ENCODE measurements at places on chromosomes 1 and 21. TPM values are rescaled to one million over a fixed set of nuclear protein-coding genes. Genes with fewer than 3 reads are reported as not detected.

GRCh38 chr1:189659731-189660130, 817.9 kb downstream of the BRINP3 start:
- no peak for DNase-seq
- no peaks in the 10 kb centered on the region for H3K27me3 ChIP-seq
- no peaks in the 10 kb centered on the region for H3K4me1 ChIP-seq
- no peaks in the 10 kb centered on the region for H3K36me3 ChIP-seq
- H3K4me3 ChIP-seq = no peak overlapping the region

GRCh38 chr1:74689621-74690363, 16.2 kb upstream of the ERICH3 start:
- no peaks in the 10 kb centered on the region for H3K4me1 ChIP-seq
- H3K27me3 ChIP-seq = peaks cover 11% of the 10 kb centered on the region
- H3K27ac ChIP-seq = no peak overlapping the region
- H3K4me3 ChIP-seq = no peak overlapping the region
- H3K36me3 ChIP-seq = no peaks in the 10 kb centered on the region

DNA sequence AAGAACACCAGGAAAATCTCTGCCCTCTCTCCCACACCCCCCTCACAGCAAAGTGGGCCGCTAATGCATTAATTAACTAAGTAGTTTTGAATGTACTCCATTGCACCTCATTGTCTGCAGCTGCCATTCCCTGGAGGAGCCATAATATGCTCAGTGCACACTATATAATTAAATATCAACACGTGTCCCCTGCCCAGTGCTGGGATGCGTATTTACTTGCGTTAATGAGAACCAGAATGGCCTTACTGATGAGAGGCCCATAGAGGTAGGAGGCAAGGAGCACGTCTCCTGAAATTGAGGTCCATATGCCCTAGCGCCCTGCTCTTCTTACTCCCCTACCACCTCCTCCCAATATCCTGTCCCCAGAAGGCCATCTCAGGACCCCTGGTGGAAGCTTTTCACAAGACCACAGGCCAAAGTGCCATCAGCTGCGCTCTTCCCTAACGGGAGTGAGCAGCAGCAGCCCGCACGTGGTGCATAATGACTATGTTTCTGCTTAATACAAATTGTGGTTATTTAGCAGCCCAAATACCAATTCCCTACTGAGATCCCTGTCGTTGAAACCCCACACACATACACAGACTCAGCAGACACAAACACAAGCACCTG, 76.8 kb downstream of the PLXNA2 start:
- no peaks in the 10 kb centered on the region for H3K36me3 ChIP-seq
- H3K4me1 ChIP-seq = no peaks in the 10 kb centered on the region
- no peak overlapping the region for H3K4me3 ChIP-seq

DNA sequence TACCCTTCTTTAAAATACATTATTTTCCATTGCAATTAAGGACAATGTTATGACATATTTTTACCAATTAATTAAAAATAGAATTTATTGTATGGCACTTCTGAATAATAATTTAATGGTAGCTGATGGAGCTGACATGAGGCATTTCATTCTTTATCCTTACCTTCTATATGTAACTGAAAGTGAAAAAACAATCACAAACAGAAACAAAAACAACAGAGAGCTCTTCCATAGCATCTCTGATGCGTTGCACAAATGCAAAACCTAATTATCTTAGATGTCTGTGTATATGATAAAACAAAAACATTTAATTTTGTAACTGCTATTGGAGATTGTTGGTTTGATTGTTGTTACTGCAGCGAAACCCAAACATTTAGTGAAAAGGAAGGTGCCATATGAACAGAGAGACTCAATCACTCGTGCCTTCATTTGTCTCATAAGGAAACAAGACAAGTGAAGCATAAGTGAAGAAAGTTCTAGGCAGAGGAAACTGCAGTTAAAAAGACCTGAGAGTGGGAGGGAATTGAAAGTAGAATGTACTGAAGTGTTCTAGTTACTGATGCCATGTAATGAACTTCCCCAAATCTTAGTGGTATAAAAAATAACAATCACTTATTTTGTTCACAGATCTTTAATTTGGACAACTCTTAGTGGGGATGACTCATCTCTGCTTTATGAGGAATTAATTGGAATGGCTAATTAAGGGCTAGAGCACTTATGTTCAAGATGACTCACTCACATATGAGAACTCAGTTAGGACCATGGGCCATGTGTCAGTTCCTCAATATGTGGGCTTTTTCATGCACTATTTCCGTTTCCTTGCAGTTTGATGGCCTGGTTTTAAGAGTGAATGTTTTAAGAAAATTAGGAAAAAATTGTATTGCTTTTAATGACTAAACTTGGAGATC, 245.0 kb upstream of the OLFM3 start:
- no peak overlapping the region for H3K27ac ChIP-seq
- no peak overlapping the region for H3K4me3 ChIP-seq
- H3K36me3 ChIP-seq = no peaks in the 10 kb centered on the region

DNA sequence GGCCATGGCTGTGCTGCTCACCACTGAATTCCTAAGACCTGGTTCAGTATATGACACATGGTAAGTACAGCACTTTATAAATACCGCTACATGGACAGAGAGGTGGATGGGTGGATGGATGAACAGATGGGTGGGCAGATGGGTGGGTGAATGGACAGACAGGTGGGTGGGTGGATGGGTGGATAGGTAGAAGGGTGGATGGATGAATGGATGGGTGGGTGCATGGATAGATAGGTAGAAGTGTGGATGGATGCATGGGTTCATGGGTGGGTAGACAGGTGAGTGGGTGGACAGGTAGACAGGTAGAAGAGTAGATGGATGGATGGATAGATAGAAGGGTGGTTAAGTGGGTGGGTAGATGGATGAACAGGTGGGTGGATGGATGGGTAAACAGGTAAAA, 54.8 kb downstream of the TMCO4 start:
- H3K4me3 ChIP-seq = no peak overlapping the region
- no peak for DNase-seq
- no peaks in the 10 kb centered on the region for H3K4me1 ChIP-seq
- no peaks in the 10 kb centered on the region for H3K27me3 ChIP-seq
- no peak overlapping the region for H3K27ac ChIP-seq

Gene ZNF593OS
- not detected for total RNA-seq

GRCh38 chr1:33250217-33250616, 6.1 kb upstream of the ZNF362 start:
- H3K4me3 ChIP-seq = no peak overlapping the region
- DNase-seq = no peak
- H3K36me3 ChIP-seq = no peaks in the 10 kb centered on the region
- peaks cover 27% of the 10 kb centered on the region for H3K27me3 ChIP-seq
- H3K27ac ChIP-seq = no peak overlapping the region

DNA sequence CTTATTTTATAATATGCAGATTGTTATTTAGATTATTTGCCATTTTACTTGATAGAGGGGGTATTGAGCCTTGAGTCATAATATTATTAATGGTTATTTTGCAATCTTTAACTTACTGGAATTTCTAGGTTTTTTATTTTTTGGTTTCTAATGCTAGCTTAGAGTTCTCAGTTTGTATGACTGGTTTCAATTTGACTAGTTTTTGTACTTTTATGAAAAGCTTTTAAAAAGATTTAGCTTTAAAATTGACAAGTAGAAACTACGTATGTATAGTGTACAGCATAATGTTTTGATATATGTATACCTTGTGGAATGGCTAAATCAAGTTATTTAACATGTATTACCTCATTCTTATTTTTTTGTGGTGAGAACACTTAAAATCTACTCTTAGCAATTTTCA, 41.5 kb downstream of the CEP350 start:
- peaks cover 23% of the 10 kb centered on the region for H3K36me3 ChIP-seq
- H3K4me3 ChIP-seq = no peak overlapping the region
- no peaks in the 10 kb centered on the region for H3K27me3 ChIP-seq
- peaks cover 6% of the 10 kb centered on the region for H3K4me1 ChIP-seq

DNA sequence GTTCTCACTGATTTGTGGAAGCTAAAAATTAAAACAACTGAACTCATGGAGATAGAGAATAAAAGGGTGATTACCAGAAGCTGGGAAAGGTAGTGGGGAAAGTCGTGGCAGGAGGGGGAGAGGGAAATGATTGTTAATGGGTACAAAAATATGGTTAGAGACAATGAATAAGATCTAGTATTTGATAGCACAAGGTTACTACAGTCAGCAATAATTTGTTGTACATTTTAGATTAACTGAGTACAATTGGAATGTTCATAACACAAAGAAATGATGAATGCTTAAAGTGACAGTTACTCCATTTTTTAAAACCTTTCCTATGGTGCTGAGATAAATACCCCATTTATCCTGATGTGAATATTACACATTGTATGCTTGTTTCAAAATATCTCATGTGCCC, 102.3 kb downstream of the DTL start:
- peaks cover 27% of the 10 kb centered on the region for H3K36me3 ChIP-seq
- no peak overlapping the region for H3K27ac ChIP-seq
- DNase-seq = no peak
- H3K4me3 ChIP-seq = no peak overlapping the region
- H3K4me1 ChIP-seq = no peaks in the 10 kb centered on the region
- H3K27me3 ChIP-seq = no peaks in the 10 kb centered on the region

Gene KIAA0040
- total RNA-seq = 64.3 TPM
